Activated naive CD4-positive, alpha-beta T cell (primary cell): ENCODE measurements at places on chromosomes 7 and 10.

DNA sequence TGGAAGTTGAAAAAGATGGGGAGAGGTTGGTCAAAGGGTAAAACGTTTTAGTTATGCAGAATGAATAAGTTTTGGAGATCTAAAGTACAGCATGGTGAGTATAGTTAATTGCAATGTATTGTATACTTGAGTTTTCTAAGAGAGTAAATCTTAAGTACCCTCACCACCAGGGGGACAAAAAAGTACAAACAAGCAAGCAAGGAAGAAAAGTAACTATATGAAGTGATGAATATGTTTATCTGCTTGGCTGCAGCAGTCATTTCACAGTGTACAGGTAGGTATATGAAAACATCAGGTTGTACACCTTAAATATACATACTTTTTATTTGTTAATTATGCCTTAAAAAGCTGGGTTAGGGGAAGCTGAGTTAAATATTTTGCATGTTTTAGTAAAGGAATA is 157.3 kb downstream of the PCLO start:
- DNase-seq: no peak

DNA sequence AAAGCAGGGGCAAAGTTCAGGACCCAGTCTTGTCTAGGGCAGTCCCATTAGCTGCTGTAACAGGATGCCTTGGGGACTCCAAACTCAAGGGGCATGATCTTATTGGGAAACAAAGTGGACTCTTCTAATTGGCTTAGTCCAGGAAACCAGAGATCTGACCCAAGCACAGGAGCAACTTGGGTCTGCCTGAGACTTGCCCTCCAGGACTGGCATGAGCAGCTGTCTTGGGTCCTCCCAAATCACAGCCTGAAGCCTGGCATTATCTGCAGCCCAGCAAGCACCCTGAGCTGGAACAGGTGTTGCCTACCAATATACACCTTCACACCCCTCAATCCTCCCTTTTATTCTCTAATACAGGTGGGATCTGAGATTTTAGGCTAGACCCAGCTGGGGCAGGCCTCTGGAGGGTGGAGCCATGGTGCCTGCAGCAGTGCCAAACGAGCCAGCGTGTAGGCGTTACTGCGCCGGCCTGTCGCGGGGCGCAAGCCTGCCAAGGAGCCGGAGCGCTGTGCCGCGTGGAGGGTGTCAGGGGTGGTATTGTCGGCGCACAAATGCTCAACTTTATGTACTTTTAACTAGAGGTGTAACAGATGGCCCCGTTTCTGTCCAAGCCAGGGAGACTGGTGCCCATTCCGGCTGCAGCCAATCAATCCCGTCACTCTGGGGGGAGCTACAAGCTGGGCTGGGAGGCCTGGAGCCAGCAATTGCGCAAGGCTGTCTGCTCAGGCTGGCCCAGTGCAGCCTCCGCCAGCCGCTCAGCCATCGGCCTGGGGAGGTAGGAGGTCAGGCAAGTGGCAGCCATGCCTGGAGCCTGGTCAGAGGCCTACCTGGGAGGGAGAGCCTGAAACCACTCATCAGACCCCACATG is 12.8 kb upstream of the LBX1 start:
- no peak for DNase-seq

GRCh38 chr10:78533098-78533497 is 499.4 kb downstream of the RPS24 start:
- DNase-seq: no peak

- DNase-seq: no peak
Measured at GRCh38 chr7:78587443-78588044, 789.0 kb downstream of the PHTF2 start.

GRCh38 chr10:7832060-7832459 is 13.8 kb downstream of the TAF3 start:
- no peak for DNase-seq

- no peak for DNase-seq
Measured at GRCh38 chr7:78677391-78677790, 776.1 kb downstream of the MAGI2 start.

DNA sequence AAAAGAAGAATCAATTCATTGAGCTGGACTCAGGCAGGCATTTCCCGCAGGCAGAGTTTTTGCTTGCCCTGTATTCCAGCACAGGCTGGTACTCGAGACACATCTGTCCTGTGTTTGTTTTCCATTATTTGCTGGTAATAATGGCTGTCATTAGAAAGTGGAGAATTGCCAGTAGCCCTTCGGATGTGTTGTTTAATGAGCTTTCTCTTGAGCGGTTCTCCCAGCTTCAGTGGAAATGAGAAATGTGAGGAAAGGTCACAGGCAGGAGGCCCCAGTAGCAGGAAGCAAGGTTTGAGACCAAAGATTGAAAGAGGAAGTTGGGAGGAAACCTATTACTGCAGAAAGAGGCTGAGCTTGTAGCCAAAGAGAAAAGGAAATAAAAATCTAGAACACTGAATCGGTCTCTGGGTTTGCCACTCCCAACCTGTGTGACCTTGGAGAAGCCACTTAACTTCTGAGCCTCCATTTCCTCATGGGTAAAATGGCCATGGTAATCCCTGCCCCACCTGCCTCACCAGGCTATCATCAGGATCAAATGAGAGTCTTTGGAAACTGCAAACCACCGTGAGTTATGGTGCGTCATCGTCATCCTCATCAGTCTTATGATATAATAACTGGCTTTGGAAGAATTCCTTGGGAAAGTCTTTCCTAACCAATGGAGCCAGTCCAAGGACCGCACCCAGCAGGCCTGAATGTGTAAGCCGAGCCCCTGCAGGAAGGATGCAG is 67.7 kb downstream of the TACR2 start:
- no peak for DNase-seq

GRCh38 chr10:101000915-101001658 is 1.5 kb downstream of the LZTS2 start:
- DNase-seq: no peak

GRCh38 chr7:78703391-78703790 is 750.1 kb downstream of the MAGI2 start:
- no peak for DNase-seq

DNA sequence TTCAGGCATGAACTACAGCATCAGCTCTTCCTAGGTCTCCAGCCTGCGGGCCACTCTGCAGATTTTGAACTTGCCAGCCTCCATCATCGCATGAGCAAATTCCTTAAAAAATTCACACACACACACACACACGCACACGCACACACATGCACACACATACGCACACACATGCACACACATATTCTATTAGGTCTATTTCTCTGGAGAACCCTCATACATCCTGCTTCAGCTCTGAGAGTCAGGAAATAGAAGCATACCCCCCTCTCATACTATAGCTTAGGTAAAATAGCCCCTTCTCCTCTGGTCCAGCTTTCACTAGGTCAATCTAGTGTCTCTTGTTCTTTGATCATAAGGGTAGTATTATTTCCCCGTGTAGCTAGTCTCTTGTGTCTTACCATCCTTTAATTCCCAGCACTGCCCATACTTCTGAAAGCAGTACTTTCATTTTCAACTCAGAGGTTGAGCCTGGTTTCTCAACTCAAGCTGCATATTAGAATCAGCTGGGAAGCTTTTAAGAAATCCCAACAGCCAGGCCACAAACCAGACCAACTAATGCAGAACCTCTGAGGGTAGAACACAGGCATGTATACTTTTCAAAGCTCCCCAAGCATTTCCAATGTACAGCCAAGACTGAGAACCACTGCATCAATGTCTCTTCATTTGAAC is 30.9 kb upstream of the ITGB8 start:
- no peak for DNase-seq

DNA sequence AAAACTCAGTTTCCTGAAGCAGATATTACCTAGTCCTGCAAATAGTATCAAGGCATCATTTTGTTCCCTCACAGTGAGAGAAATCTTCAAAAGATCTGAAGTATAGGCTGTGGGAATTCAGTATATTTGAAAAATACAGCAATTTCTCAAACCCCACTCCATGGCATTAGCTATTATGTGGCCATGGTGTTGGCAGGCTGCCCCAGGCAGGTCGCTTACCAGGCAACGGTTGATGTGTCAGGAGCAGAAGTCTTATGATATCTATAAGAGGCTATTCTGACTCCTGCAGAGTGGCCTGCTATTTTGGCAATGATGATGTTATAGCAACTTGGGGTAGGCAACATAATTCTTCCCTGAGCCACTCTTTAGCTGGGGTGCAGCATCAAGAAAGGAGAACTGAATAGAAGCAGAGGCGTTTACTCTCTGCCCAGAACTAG is 187.9 kb downstream of the PLXDC2 start:
- no peak for DNase-seq

- DNase-seq: no peak
Measured at GRCh38 chr7:8601121-8601520, 167.7 kb downstream of the NXPH1 start.

GRCh38 chr7:17359610-17360009 is 61.2 kb downstream of the AHR start:
- DNase-seq: no peak

GRCh38 chr7:29035044-29035740 is 77.1 kb upstream of the TRIL start:
- no peak for DNase-seq

GRCh38 chr7:118372530-118372929 is 148.0 kb downstream of the ANKRD7 start:
- no peak for DNase-seq

DNA sequence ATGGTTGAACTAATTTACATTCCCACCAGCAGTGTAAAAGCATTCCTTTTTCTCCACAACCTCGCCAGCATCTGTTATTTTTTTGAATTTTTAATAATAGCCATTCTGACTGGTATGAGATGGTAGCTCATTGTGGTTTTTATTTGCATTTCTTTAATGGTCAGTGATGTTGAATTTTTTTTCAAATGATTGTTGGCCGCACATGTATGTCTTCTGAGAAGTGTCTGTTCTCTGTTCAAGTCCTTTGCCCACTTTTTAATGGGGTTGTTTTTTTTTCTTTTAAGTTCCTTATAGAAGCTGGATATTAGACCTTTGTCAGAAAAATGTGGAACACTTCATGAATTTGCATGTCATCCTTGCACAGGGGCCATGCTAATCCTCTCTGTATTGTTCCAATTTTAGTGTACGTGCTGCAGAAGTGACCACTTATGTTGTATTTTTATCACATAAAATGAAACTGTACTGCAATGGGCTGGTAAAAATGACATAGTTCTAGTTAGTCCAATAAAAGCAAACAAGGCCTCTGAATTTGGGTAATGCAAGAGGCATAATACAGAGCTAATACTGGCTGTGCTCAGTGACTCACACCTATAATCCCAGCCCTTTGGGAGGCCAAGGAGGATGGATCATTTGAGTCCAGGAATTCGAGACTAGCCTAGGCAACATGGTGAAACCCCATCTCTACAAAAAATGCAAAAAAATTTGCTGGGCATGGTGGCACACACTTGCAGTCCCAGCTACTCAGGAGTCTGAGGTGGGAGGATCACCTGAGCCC is 70.3 kb downstream of the ABI1 start:
- no peak for DNase-seq

DNA sequence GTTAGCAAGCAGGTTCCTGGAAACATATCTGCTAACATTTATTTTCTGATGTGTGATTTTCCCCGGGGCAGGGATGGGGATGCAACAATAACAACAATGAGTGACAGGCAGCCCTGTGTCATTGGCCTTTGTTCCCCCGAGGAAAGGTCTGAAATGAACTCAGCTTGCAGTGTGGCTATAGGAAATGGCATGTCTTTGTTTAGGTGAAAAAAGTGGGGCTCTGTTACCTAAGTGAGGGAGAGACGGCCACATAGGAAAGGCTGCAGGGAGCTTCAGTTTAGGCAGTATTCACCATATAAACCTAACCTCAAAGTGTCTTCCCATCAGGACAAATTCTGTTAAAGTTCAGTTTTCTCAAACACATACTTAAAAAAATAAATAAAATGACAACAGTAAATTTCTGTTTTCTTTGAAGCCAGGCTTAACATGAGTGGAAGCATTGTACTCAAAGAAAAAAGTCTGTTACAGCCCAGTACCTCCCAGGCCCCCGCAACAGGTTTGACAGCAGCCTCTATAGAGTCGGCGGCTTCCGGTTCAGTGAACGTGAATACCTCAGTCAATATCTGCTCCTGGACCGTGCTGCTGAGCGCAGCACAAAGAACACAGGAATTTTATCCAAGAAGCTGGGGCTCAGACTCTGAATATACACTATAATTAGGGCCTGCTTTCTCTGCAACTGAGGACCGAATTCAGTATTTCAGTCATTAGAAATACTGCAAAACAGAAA is 168.3 kb downstream of the GLI3 start:
- no peak for DNase-seq

DNA sequence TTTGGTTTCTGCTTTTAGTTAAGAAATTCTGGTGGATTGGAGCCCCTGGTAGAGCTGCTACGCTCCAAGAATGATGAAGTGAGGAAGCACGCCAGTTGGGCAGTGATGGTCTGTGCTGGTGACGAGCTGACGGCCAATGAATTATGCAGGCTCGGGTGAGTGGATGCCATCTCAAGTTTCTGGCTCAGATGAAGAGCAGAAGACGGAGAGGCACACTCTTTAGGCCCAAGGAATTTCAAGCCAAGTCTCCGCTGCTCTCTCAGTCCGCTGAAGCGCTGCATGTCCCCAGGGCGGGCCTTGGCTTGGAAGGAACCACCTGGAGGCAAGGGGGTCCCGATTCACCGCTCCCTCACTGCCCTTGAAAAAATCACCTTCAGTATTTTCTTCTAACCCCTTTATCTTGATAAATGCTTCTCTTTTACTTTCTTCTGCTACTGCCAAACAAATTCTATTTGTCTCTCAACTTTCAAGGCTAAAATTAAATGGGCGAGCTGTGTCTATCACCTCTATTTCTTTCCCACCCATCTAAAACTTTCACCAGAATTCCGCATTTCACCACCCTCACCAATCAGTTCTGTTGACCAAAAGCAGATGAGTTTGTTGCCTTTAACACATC is 74.2 kb downstream of the ARMC3 start:
- DNase-seq: no peak

- no peak for DNase-seq
Measured at GRCh38 chr10:84588426-84588825, 260.0 kb downstream of the CCSER2 start.

- no peak for DNase-seq
Measured at GRCh38 chr7:50655020-50655419, 89.8 kb upstream of the DDC start.

- DNase-seq: no peak
Measured at GRCh38 chr7:121519548-121520521, 123.7 kb upstream of the FAM3C start.
